ENCODE measurements at places on chromosomes 2 and 18.

DNA sequence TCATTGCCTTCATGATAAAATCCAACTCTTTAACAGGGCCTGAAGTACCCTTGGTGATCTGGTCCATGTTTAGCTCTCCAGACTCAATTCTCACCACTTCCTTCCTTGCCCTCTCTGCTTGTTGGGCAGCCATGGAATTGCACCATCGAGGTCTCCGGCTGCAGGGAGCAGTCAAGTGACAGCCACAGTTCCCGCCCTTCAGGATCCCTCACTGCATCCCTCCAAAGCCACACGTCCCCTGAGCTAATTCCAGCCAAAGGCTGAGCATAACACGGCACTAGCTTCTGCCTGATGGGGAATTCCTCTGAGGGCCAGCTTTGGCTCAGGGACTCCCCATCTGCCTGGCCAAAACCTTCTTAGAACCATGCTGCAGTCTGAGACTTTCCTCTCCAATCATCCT, 47.4 kb upstream of the SLC1A4 start:
- DNase-seq, result no peak

GRCh38 chr18:62744076-62744968, 29.0 kb downstream of the PHLPP1 start:
- DNase-seq, result no peak

- DNase-seq, result no peak
Observed at GRCh38 chr2:37896319-37896718, 28.8 kb upstream of the RMDN2 start.

DNA sequence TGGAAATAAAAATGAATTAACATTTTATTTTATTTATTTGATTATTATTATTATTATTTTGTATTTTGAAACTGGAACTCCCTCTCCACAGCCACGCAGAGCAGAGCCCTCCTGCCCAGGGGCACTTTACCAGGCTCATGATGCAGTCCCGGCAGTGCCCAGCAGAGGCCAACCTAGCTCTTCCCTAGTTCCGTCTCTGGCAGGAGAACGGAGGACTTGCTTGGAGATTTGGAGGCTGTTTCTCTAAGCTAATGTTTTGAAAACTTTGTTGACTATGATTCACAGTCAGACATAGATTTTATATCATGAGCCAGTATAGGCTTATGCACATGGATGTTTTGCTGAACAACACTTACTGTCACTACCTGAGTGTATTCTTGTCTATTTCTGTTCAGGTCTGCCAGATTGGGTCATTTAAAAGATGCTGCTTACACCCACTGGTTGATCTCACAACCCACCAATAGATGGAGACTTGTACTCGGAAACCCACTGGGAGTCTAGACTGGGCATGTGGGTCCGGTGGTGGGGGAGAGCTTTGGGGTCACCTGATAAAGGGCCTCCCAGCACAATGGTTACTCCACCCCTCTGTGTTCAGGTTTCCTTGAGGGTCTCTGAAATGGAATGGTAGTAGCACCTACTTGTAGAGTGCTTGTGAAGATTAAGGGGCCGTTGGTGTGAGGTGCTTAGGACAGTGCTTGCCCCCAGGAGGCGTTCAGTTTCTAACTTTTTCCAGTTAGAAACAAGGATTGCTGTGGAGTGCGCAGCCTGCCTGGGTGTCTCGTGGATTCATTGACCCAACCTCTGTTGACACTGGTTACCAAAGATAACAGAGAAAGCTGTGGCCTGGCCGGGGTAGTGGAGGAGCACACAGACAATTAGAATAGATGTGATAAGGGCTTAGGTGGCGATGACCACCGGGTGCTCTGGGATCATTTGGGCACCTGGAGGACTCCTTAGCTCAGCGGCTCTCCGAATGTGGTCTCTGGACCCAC, 177.3 kb downstream of the HAUS1 start:
- peak; percentile 66 for DNase-seq

DNA sequence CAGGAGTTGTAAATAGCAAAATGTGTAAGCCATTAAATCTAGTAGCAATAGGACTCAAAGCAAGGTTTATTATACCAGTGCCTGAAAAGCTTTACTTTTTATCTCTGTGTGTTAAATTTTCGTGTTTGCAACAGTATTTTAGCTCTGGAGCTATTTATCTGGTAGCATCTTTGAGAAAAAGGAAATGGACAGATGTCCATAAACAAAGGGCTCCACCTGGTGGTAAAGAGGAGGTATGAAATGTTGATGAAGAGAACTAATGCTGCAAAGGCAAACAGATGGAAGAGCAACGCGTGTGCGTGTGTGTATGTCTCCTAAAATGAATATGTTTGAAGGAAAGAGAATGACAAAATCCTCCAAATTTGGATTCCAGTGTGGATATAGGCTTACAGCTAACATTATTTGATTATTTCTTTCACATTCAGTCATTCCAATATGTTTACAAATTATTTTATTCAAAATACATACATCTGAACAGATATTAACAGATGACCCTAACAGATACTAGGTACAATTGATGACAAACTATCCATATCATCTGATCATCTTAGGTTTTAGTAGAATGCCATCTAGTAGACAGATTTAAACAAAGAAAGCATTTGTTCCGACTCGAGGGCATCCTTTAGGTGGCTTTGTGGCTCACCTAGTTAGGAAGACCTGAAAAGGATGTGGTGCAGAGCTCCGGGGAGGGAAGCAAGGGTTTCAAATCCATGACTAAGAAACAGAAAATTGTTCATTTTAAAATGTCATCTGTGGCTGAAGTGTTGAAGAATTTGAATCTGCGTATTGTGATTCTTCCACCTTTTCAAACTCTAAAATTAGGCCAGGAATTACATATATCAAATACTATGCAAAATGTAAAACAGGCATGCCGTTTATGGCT, 383.3 kb downstream of the MTX2 start:
- no peak for DNase-seq

DNA sequence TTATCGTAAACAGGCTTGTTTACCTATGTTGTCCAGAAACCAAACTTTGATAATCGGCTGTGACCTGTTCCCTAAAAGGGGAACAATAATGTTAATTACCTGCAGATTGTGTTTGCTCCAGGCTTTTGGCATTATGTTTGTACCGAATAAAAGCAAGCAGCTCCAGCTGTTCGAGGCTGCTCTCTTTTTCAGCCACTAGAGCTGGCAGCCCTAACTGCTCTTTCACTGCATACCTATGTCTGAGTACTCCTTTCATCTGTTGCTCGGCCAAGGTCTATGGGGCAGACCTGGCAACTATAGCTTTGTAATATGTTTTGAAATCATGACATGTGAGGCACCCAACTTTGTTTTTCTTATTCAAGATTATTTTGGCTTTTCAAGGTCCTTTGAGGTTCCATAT, 77.8 kb upstream of the EHBP1 start:
- DNase-seq, result no peak

GRCh38 chr2:45132551-45132950, 123.3 kb upstream of the SIX2 start:
- no peak for DNase-seq

GRCh38 chr2:66013456-66013855, 421.5 kb upstream of the MEIS1 start:
- DNase-seq, result no peak

DNA sequence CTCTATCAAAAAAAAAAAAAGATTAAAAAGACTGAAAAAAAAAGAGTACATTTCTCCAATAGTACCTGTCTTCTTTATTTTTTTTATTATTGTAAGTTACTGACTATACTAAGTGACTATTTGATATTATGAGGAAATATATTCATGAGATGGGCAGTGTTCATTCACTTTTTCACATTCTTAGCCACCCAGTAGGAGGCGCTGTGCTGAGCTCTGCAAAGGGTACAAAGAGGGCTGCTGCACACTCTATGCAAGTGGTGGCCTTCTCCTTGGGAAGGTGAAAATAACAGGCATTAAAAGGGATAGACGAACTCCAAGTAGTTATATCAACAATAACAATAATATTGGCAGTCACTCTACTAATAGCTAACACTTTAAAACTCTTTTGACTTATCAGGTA, 1034.9 kb upstream of the FANCL start:
- no peak for DNase-seq

DNA sequence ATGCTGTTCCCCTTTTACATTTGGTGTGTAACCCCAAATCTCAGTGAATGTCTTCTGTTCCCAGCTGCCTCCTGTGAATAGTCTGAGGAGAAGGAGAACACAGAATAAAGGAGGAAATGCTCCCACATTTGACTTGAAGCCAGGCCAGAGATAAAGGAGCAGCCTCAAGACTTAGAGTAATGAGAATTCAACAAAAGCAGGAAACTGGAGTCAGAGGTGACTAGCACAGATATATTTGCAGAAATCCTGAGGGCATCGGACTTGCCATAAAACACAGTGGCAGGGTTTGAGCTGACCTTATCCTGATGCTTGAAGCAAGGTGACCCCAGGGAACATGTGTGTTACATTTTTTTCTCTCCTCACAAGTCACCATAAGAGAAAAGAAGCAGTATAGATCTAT, 291.4 kb upstream of the RND3 start:
- DNase-seq, result no peak

- DNase-seq, result no peak
Observed at GRCh38 chr2:167271932-167272331, 383.7 kb downstream of the XIRP2 start.

- DNase-seq, result no peak
Observed at GRCh38 chr2:239322416-239323086, 78.3 kb downstream of the HDAC4 start.

DNA sequence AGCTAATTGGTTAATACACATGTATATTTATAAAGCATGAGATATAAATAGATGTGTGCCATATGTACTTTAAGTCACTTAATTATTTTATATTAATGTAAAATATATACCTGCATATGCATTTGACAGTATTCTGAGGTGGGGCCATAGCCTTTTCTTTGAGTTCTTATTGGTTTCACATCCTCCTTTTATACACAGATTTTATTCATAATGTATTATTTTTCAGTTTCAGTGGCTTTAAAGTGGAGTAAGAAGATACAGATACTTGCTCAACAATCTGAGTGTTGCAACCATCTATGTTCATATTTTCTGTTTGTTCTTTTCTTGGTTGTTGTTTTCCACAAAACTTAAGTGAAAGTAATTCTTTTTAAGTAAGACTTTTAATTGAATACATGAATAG, 436.5 kb downstream of the RND3 start:
- DNase-seq, result no peak

DNA sequence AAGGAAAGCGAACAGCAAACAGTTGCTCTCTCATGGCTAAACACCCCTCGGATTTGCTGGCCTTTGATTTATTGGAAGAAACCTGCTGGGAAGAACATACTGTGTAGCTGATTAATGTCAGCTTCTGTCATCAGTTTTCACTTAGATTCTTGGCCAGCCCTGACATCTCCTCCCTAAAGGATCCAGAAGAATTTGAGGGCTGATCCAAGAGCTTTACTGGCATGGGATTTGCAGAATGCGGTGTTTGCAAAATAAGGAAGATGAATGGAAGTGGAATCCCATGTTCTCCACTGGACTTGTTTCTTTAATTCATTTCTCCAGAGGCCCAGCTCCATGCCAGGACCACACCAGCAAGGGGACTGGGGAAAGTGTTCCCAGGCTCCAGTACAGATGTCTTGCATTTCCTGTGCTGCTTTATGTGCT, 80.5 kb downstream of the RDH14 start:
- DNase-seq, result no peak

DNA sequence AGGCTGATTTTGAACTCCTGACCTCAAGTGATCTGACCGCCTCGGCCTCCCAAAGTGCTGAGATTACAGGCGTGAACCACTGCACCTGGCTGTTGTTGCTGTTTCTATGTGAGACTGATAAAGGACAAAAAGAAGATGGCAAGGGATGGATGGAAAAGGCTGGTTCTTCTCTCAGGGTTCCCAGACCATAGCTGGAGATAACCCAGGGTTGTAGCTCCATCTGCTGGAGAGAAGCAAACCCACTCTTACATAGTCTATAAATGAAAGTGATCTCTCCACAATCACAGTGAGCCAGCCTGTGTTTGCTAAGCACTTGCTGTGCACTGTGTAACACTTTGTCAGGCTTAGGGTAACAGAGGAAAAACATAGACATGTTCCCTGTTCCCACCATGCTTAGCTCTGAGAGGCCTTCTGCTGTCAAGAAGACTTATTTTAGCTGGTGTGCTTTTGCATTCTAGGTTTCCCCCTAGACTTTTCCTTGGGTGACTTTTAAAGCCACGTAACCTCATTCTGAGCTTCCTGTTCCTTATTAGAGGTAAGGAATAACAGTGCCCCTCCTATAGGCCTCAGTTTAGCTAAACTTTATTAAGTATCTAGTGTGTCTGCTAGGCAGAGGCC, 49.7 kb downstream of the LIMS1 start:
- DNase-seq, result peak; percentile 74

GRCh38 chr2:11705063-11705462, 35.1 kb upstream of the NTSR2 start:
- DNase-seq, result no peak

DNA sequence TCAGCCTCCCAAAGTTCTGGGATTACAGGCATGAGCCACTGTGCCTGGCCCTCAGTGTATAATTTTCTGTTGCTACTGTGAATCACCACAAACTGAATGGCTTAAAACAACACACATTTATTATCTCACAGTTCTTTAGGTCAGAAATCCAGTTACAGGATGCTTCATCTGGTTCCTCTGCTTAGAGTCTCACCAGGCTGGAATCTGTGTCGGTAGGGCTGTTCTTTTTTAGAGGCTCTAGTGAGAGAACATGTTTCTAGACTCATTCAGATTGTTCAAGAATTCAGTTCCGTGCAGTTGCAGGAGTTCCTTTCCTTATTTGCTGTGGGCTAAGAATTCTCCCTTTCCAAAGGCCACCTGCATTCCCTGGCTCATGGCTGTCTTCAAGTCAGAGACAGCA, 22.2 kb downstream of the CCDC121 start:
- DNase-seq, result no peak

GRCh38 chr18:13199169-13199568, 19.4 kb upstream of the LDLRAD4 start:
- DNase-seq, result no peak

DNA sequence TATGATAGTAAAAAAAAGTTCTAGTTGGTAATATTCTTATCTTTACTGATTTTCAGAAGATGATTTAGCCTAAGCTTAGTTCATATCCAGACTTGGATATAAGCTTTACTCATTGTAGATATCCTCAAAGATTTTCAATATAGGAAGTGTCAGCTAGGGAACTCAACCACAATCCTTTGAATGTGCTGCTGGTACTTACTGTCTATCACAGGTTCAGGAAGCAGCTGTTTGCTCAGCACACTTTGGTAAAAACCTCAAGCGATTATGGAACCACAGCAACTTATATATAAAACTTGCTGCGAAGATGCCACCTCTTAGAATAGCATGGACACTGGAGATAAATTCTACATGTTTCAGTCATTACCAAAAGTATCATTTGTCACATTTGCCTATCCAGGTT, 60.1 kb upstream of the TNFRSF11A start:
- no peak for DNase-seq

- no peak for DNase-seq
Observed at GRCh38 chr2:56714400-56714799, 530.6 kb downstream of the CCDC85A start.

- no peak for DNase-seq
Observed at GRCh38 chr2:230899786-230900185, 25.3 kb downstream of the GPR55 start.

GRCh38 chr2:67259556-67260342, 137.4 kb upstream of the ETAA1 start:
- no peak for DNase-seq

GRCh38 chr2:217328622-217328978, 468.7 kb upstream of the TNP1 start:
- DNase-seq, result no peak

- no peak for DNase-seq
Observed at GRCh38 chr2:40592218-40592617, 140.3 kb upstream of the SLC8A1 start.
